NCI-H460 (cell line): ENCODE measurements at places on chromosomes 3 and 15. TPM values are rescaled to one million over a fixed set of nuclear protein-coding genes. Genes with fewer than 3 reads are reported as not detected.

SYNPR gene
- not detected in 2 replicates for total RNA-seq

CCR1 gene
- total RNA-seq = 0.12 TPM in 2 replicates

CLDN1 gene
- total RNA-seq = 115 and 121 TPM in 2 replicates

TMEM45A gene
- 6.5 and 8.9 TPM in 2 replicates for total RNA-seq

IGSF11 gene
- not detected in 2 replicates for total RNA-seq

ST6GAL1 gene
- total RNA-seq = 14.0 and 18.8 TPM in 2 replicates

SLMAP gene
- 39.3 and 39.9 TPM in 2 replicates for total RNA-seq

RTP1 gene
- total RNA-seq = not detected in 2 replicates

SPSB4 gene
- 0.10 and 0.32 TPM in 2 replicates for total RNA-seq

FGF12 gene
- 1.5 TPM in 2 replicates for total RNA-seq

AVEN gene
- total RNA-seq = 16.5 and 18.1 TPM in 2 replicates

PDCD7 gene
- total RNA-seq = 18.6 and 20.1 TPM in 2 replicates

SLC22A14 gene
- 0.35 TPM in 1 of 2 replicates, not detected in the other for total RNA-seq

SYNM gene
- total RNA-seq = 12.1 and 15.1 TPM in 2 replicates

ITIH3 gene
- total RNA-seq = not detected in 2 replicates

CHAC1 gene
- 61.1 and 66.9 TPM in 2 replicates for total RNA-seq

MST1R gene
- 0.69 and 0.82 TPM in 2 replicates for total RNA-seq

NOX5 gene
- total RNA-seq = 0.23 and 0.64 TPM in 2 replicates

AP4E1 gene
- total RNA-seq = 11.8 and 12.5 TPM in 2 replicates

MYLK gene
- total RNA-seq = not detected in 2 replicates

EPHB3 gene
- total RNA-seq = not detected in 2 replicates

TPRG1 gene
- 2.7 and 4.8 TPM in 2 replicates for total RNA-seq
